ENCODE measurements at places on chromosomes 1 and 21.

DNA sequence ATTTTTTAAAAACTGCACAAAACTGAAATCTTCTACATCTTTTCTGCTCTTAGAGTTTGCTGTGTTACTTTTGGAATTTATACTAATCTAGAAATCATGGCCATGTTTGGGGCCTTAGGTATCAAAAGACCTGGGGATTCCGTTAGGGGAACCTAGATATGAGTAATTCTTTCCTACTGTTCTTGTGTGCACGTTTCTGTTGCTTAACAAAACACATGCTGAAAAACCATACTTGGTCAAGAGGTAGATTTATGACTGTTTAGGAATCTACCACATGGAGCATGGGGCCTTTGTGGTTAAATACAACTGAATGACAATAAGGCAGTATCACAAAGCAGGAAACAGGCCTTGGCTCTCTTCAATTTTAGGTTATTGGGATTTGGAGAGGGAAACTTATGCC lies 291.9 kb upstream of the USP25 start:
- no peak for DNase-seq

DNA sequence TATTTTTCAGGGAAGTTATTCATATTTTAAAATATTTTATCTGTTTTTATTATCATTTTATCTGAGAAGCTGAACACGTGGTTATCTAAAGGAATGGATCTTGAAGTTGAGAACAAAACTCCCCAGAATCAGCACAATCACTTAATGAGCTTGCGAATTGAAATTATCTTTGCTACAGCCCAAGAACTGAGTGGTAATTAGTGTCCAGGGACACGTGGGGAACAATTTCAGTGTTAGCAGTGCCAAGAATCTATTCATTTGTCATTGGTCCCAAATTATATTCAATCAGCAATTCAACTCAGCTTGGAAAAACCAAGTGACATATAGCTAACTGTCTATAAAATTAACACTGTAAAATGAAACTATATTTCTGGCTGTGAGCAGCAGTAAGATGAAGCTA lies 197.6 kb upstream of the UBE2U start:
- DNase-seq, result no peak

DNA sequence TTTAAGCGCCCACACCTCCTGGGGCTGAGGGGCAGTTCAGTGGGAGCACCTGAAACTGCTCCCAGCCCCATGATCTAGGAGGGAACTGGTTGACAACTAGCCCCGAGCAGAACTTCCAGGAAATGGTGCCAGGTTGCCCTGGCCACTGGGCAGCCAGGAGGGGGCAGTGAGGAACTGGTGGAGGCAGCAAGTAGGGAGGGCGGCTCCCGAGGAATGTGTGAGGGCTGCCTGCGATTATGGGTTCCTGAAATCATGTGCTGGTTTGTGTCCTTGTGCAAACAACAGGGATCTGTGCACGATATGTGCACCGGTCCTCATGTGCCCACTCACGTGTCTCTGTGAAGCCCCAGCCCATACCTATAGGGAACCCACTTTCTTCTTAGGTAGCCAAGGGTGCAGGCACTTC lies 9.9 kb downstream of the GPR3 start:
- no peak for DNase-seq

DNA sequence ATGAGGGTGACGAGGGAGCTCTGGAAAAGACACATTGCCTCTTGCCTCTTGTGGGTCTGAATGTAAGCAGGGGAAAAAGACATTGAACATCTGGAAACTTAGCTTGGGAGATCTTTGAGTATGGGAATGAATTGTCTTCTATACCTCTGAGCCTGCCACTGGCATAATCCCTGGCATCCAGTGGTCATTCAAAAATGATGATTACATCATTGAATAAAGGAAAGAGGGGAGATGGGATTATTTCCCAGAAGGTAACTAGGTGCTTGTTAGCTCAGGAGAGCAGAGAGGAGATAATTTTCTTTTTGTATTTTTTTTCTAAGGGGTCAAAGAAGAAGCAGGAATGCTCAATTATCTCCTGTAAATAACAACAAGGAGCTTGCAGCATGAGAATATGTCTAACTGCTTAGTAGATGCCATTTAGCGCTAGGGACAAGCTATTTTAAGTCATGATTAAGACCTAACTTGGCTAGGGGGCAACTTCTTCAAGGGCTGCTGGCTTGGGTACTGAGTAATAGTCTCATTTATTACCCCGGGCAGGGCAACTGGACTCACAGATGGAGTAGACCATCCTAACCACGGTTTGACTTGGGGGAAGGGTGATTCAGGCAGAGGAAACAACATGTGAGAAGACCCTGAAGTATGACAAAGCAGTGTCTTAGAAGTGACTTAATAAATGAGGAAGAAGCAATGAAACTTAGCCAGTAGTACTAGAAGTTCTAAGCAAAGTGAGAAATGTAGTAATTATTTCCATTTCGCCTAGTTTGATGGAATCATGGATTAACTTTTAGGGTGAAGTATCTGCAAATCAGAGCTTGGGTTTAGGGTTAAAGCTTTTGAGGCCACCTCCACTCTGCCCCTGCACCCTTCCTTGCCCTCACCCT lies 11.0 kb upstream of the XCL2 start:
- DNase-seq, result no peak

GRCh38 chr1:63908016-63908415 lies 134.2 kb downstream of the ROR1 start:
- DNase-seq, result no peak

Data from activated naive CD4-positive, alpha-beta T cell treated with anti-CD3 and anti-CD28 coated beads, Interleukin-2, amount 50 U/mL, for 16 hours (primary cell).